Stimulated activated CD8-positive, alpha-beta memory T cell treated with anti-CD3 and anti-CD28 coated beads, Interleukin-4, amount 100 ng/mL, for 24 hours (primary cell): ENCODE measurements at places on chromosomes 3 and 15.

DNA sequence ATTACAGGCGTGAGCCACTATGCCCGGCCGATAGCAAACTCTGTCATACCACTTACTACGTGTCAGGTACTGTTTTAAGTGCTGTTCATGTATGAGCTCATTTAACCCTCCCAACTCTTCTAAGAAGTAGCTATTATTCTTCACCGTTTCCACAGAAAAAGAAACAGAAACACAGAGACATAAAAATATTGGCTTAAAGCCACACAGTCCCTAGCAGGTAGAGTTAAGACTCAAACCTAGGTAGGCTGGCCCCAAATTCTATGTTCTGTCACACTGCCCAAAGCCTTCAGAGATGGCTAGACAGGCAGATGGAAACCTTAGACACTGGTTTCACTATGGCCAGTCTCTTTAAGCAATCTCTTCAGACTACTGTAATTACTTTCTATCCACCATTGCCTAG, 149.8 kb upstream of the KCNMB2 start:
- DNase-seq, result no peak

GRCh38 chr3:193593668-193594030, 641 bp downstream of the OPA1 start:
- no peak for DNase-seq

DNA sequence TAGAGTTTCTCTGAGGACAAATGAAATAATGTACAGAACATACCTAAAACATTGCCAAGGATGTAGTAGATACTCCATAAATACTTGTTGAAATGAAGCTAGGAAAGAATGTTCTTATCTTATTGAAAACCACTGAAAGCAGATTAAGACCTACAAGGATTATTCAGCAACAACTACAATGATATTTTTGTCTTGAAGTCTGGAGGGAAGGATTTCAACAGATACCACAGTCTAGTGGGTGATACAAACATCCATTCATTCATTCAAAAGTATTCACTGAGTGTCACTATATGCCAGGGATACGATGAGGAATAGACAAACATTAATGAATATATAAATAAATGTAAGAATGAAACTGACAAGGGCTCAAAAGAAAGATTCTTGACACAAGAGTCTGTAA, 74.7 kb upstream of the THBS1 start:
- no peak for DNase-seq

- DNase-seq, result no peak
Observed at GRCh38 chr3:127899766-127900165, 15.3 kb upstream of the KBTBD12 start.

GRCh38 chr15:82018201-82018600, 27.6 kb downstream of the MEX3B start:
- DNase-seq, result no peak

GRCh38 chr3:54372232-54372631, 249.9 kb downstream of the CACNA2D3 start:
- no peak for DNase-seq

- no peak for DNase-seq
Observed at GRCh38 chr3:189568961-189569360, 62.2 kb upstream of the TP63 start.

DNA sequence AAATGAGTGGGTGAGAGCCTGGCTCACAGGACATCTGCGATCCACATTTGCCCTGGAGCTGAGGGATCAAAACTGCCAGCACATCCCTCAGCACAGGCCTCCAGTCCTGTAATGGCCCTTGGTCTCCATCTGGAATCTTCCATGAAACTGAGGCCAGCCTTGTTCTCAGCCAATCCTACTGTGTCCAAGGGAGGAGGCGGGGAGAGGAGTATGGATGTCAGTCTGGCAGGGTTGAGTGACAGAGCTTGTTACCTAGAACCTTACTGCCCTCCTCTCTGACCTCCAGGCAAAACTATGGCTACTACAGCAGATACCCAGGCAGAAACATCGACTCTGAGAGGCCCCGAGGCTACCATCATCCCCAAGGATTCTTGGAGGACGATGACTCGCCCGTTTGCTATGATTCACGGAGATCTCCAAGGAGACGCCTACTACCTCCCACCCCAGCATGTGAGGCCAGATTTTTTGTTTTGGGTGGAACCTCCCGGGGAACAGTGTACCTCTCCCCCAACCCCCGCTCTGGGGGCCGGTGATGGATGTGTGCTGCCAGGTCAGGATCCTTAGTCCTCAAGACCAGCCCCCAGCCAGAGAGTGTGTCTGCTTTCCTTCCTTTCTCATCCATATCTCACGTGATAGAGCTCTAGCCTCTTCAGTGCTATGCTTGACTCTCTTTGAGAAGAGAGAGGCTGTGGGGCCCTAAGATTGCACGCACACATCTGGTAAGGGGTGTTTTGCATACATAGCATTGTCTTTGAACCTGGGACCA, 41.3 kb downstream of the CHDH start:
- DNase-seq, result no peak

- no peak for DNase-seq
Observed at GRCh38 chr3:24521420-24522145, 26.9 kb upstream of the THRB start.

DNA sequence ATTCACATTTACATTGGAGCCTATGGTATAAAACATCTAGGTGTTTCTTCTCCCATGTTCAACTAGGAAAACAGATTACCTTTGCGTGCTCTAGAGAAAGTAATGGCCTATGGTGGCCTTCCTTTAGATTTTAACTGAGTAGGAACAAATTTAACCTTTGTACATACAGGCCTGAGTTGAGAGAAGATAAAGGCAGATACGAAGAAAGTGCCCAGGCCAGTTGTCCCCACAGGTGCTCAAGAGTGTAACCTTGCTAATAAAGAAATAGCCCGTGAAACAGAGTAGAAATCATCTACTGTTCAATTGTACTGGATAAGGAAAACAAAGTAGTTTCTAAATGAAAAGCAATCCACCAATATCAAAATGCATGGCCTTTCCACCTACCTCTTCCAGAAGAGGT, 6.8 kb upstream of the TSC22D2 start:
- no peak for DNase-seq

GRCh38 chr3:119420196-119420595, 43.2 kb downstream of the TMEM39A start:
- no peak for DNase-seq

DNA sequence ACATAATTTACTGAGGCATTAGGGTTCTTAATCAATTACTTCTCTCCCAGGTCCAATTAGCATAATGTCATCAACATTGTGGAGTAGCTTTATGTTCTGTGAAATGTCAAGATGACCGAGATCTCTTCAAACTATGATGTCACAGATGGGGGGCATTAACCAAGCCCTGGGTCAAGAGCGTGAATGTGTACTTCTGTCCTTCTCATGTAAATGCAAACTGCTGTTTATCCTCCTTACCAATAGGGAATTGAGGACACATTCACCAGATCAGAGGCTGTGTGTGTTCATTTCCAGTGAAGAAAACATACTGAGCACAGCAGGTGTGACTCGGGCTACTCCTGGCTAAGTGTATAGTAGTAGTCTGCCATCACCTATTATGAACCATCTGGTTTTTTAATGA, 177.9 kb downstream of the MINAR1 start:
- no peak for DNase-seq

DNA sequence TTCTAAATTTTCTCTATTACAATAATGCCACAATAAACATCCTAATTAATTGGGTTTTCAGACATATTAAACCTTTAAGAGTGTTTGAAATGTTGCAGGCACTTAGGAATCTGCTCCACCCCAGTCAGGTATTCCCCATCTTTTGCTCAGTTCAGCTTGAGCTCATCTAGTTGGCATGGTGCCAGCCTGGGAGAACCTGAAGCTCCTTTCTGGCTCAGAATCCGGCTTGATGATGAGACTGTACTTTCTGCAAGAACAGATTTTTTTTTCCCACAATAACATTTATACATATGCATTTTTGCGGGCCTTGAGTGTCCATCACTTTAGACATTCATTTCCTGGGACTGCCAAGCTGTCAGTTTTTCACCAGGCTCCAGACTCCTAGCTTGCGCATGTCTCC, 7.7 kb upstream of the OXSR1 start:
- DNase-seq, result no peak

DNA sequence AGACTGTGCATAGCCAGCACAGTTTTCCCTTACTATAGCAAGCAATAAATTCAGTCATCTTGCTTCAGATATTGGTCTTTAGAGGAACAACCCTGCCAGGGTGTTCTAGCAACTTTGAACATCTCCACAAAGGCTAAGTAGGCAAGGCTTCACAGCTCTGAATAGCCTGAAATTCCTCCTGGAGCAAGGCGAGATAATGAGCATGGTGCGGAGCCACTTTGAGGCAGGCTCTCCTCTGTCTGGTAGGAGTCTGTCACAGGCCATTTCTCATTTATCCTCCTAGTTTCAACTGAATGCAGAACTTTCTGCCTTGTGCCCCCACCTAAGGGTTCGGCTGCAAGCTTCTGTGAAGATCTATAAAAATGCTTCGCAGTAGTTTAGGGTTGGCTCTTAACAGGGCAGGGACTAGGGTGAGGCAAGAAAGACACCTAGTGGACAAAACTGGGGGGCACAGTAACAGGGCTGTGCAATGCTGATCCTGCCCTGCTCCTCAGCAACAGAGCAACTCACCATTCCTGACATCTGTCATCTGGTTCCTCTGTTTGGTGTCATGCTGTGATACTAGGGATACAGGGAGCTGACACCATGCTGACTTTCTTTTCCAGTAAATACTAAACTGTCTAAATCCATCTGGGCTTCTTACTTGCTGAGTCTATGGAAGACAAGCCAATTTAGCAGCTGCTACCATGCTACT, 16.6 kb upstream of the EHHADH start:
- no peak for DNase-seq

DNA sequence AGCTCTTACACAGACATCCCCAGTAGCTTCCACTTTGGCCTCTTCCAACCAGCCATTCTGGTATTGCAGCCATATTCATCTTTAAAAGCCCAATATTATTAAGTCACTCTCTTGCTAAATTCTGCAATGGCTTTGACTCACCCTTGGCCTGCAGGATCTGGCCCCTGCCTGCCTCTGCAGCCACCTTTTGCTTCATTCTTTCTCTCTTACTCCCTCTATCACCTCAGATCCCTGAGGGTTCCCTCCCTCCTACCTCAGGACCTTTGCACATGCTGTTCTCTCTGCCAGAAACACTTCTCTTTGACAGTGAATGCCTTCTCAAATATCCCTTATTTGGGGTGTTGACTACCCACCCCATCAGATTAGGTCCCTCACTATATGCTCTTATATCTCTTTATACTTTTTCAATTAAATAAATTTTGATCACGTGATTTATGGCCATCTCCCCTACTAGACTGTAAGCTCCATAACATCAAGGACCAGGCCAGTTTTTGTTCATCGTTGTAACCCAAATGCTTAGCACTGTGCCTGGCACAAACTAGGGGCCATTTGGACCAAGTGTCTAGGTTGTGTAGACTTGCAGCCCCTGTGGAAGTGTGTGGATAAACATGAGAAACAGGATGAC, 32.3 kb upstream of the UBE2Q2 start:
- DNase-seq, result no peak

DNA sequence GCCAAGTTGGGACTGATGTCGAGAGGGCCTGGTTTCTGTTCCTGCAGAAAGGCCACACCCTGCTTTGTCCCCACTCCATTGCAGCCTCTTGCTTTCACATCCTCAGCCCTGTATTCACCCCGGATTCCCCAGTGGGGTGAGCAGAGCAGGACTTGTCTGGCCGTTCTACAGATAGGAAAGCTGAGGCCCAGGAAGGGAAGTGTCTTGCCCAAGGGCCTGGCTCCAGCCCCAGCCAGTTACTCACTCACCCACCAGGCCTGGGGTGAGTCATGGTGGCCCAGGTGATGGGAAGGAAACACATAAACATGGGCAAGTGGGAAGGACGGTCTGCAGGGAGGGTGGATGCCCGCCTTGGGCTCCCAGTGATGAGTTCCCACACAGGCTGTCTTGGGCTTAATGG, 6.1 kb upstream of the DUSP7 start:
- DNase-seq, result no peak

GRCh38 chr3:50411229-50411628, 51.9 kb upstream of the TMEM115 start:
- DNase-seq, result no peak

- no peak for DNase-seq
Observed at GRCh38 chr3:143697975-143698374, 150.3 kb downstream of the SLC9A9 start.

- DNase-seq, result no peak
Observed at GRCh38 chr3:188335656-188336055, 181.7 kb downstream of the LPP start.

DNA sequence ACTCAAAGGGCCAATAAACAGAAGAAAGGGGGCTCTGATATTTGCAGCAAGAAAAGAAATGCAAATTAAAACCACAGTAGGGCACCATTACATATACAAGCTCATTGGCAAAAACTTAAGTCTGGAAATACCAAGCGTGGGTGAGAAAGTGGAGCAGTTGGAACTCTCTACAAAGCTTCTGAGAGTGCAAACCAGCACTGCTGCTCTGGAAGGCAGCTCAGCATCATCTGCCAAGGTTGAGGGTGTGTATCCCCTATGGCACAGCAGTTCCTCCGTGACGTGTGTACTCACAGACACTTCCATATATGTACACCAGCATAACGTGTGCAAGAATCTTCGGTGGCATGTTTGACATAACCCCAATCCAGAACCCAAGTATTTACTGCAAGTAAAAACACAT, 271.0 kb upstream of the ATP10A start:
- DNase-seq, result no peak

GRCh38 chr3:116001151-116001621, 377.9 kb downstream of the GAP43 start:
- DNase-seq, result no peak

DNA sequence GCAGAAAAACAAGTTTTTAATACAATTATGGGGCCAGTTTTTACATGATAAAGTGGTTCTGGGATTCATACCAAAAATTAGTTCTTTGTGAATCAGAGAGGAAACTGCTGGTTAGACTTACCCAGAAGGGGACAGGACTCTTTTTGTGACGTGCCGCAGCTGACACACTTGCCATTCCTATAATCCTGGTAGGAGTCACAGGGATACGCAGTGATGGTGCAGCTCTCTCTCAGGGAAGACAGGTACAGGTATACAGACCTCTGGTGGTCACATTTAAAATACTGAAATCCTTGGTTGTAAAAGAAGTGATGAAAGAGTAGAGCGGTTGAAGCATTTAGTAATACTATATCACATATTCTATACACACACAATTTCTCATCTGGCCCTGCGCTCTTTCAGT, 20.2 kb upstream of the TMEM41A start:
- DNase-seq, result no peak

DNA sequence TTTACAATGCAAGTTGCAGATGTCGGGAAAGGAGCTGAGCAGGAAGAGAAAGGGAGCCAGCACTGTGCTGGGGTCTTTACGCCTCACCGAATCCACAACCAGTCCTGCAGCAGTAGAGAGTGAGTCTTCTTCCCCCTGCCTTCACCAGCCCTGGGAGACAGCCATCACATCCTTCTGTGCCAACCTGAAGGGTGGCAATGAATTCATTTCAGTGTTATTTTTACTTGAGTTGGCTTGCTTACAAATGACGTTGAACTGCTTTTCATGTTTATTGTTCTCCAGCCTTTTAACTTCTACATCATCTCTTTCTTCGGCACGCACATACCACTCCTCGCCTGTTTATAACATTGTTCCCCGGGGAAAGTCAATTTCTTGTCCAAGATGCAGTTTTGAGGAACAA, 77.1 kb downstream of the TRIM42 start:
- DNase-seq, result no peak

- no peak for DNase-seq
Observed at GRCh38 chr3:10289787-10290355, 2.9 kb downstream of the GHRL start.
